ENCODE measurements at places on chromosomes 7 and 10.

- no peak for DNase-seq
Observed at GRCh38 chr10:96249264-96249663, 22.1 kb downstream of the BLNK start.

DNA sequence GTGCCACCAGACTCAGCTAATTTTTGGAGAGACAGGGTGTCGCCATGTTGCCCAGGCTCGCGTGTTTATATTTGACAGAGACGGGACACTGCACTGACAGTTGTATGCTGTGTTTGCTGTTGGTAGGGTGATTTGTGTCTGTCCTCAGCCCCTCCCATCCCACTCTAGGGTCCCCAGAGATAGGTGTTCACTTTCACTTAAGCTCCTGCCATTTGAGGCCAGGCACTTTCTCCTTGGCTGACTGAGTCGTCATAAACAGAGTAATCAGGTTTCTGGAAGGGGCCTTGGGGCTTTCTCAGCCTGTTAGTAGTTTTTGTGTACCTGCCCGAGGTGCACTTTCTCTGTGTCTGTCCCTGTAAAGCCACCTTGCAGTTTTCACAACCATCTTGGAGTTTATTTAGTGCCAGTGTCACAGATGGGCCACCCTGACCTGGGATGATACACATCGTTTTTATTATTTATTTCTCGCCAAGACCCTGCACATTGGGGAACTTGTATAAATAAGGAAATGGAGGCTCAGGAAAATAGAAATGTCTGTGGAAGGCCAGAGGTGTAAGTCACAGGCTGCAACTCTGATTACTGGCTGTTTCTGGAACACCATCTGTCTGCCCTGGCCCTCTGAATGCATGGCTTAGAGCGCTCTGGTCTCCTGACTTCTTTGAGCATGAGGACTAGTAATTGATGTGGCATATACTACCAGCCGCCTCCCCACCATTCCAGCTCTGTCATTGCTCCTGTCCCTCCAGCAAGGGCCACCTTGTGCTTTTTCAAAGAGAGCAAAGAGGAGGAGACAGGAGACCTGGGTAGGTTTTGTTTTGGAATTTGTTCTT lies 81.9 kb upstream of the PDCD4 start:
- no peak for DNase-seq

DNA sequence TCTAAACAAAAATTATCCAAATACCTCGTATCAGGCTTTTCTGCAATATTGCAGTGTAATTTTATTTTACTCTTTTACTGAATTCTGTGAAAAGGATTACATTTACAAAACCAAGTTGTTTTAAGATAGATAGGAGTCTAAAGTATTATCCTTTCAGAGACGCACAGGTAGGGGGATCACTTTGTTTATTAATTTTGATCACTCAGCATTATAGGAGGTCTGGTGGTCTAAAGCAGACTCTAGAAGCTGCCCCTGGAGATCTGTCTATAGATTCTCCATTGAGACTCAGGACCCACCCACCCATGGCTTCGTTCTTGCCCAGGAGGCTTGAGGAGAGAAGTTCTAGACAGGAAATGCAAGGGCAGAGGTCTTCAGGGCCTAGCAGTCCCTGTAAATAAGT lies 223.4 kb upstream of the YAE1 start:
- DNase-seq: no peak

DNA sequence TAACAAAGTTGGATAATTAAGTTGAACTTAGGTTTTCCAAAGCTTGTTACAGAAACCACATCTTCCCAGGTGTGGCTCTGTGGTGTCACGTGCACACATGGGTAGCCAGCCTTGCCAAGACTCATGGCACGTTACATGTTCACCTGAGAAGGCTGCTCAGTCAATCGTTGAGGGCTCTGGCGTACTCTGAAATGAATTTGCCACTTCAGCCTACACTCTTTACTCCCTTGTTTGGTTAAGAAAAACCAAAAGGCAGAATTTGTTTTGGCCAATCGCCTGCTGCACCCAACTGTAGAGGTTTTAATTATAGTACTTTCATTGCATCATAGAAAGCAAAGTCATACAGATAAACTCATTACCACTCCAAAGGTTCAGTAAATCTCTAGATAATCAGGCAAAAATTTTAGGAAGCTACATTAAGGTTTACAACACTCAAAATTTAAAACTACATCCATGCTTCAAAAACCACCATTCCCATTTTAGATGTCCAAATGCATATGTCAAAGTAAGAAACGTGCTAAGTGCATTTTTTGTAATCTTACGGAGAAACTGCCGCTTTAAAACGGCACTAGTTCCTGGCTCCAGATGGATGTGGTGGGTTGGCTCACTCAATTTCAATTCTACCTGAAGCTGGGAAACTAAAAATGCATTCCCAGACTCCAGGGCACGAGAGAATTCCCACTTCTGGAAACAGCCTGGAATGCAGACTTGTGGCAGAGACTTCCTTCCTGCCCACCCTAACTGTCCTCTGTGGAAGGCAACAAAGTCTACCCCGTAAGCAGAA lies 88.4 kb downstream of the DIP2C start:
- DNase-seq: no peak

DNA sequence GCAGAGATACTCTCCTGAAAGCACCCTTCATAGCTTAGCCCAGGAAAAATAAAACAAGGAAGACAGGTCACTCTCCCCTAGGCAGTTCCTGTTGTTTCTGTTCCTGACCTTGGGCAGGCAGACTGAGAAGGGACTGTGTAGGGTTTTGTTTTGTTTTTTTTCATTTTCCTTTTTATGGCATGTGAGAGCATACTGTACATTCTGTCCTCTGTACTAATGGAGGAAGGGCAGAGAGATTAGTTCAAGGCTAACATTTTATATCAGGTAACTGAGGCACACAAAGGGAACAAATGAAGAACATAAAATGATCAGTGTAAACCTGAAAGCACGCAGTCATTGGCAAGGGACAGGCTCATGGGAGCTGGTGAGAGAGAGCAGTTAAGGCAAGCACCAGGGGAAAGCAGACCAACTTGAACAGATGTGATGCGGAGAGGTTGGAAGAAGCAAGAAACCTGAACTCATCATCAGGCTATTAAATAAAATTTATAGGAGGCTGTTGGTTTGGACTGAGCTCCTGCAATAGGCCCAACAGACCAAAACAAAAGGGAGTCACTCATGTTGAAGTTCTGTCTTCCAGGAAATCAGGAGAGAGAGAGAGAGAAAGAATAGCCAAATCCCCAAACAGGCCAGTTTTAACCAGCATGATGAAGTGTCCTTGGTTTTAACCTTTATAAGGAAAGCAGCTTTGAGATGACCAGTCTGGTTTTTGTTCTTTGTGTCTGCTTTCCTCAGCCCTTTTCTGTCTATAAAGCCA lies 34.1 kb upstream of the PDCD4 start:
- no peak for DNase-seq

DNA sequence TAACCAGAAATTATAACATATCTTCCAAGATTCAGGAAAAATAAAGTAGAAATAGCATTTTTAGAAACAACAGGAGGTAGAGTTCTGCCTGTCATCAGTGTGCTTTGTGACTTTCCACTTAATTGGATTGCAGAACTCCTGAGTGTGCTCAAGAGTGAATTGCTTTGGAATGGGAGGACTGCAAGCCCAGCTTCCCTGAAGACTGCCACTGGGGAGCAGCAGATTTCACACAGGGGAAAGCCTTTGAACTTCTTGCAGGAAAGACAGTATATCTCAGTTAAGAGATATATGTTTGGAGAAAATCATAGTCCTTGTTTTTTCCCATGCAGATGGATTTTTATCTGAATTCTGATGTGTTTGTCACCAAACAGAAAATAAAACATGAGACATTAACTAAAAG lies 124.5 kb downstream of the TMEM168 start:
- no peak for DNase-seq

- no peak for DNase-seq
Observed at GRCh38 chr10:91350651-91351081, 59.5 kb upstream of the HECTD2 start.

DNA sequence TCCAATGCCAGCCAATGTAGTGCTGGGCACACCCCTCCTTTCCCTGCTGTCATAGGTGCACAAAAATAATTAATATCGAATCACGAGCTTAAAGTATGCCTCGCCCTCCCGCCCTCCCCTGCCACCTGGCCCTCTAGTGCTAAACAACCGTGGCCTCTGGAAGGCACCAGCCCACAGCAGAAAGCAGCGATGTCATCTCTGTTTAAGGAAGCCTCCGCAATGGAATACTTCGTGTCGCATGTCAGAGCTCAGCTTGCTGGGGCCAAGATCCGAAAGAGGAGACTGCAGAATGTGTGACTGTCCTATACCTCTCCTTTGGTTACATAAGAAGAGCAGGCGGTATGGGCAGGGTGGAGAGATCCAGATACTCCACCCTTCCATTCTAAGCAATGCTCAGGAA lies 71.5 kb downstream of the RHOBTB1 start:
- no peak for DNase-seq

- no peak for DNase-seq
Observed at GRCh38 chr10:97171001-97171400, 14.8 kb downstream of the SLIT1 start.

GRCh38 chr10:95478935-95479334 lies 82.2 kb downstream of the SORBS1 start:
- DNase-seq: no peak

DNA sequence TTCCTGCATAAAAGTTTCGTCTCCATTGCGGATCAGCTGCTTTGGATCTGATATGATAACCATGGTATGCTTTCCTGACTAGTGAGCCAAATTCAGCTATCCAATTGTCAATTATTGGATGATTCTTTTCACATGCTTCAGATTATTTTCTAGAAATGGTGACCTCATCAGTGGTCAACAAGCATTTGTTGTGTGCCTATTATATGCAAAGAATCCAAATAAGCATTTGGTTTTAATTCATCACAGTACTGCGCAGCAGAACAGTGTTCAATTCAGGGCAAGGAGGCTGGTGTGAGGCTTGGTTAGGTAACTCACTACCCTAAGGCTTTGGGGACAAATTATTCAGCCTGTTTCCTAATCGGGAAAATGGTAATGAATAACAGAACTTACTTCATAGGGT lies 200.5 kb downstream of the SKAP2 start:
- no peak for DNase-seq

DNA sequence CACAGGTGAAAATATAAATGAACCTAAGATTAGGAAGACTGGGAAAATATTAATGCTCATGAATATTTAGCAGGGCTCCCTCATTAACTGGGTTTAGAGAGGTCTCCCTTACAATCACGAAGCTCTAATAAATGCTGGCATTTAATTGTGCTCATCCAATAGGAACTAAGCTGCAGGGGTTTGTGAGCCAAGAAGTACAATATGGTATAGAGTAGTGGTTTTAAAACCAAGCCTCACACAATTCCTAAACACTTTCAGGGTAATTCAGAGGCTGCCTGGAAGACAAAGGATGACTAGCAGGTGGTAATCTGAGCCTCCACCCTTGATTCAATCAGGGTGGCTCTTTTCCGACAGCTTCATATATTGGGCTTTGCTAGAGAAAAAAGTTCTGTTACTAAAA lies 103.3 kb downstream of the GPAM start:
- no peak for DNase-seq

DNA sequence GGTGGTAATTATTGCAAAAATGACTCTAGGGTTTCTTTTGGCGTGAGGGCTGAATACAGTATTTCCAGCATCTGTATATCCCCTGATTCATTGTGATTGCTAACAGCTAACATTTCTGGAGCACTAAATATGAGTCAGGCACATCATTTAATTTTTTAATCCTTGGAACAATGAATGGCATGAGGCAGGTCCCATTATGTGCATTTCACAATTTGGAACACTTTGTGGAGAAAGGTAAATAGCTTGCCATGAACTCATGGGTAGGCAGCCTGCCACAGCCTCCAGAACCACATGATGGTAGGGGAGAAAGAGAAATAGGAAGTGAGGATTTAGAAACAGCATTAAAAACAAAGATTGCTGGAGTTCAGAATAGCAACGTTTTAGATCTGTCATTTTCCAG lies 1.7 kb downstream of the NPTX2 start:
- DNase-seq: no peak

- no peak for DNase-seq
Observed at GRCh38 chr10:124166431-124167125, 73.2 kb upstream of the CHST15 start.

DNA sequence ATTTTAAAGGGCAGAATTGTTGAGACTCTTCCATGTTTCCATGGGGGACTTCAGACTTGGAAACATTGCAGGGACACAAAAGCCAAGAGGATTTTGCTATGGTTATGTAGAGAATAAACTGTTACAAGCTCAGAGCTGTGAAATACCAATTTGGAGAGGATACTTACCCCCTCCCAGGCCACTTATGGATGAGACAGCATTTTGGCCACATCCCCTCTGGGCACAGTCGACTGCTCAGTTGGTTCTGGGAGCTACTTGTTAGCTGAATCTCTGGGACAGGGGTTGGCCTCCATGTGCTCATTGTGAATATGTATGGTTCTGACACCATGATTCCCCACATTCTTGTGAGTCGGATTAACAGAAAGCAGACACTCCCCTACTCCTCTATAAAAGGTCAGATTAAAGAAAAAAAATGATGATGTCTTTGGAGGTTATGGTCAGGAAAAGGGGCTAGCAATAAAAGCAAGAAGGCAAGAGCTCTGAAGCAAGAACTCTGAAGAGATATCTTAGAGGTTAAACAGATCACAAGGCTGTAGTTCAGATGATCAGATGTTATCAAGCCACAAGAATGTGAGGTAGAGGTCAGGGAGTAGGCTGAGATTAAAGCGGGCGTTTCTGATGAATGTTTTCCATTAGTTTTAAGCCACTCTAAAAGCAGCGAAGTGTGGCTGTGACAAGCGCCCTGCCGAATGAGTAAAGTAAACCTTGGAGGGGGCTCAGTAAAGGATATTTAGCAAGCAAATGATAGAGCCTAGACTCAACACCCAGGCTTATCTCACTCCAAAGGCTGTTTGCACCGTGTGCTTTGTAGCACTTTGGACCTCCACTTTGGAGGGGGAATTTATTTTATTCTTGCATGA lies 17.2 kb downstream of the STAMBPL1 start:
- DNase-seq: no peak

GRCh38 chr10:114770009-114770408 lies 51.6 kb upstream of the FHIP2A start:
- no peak for DNase-seq

- DNase-seq: no peak
Observed at GRCh38 chr7:45888185-45888992, at the start of gene IGFBP1. Gene IGFBP1, plus strand, starts transcription at chr7:45888488. Its CDS starts 165 bp downstream, at chr7:45888653.

DNA sequence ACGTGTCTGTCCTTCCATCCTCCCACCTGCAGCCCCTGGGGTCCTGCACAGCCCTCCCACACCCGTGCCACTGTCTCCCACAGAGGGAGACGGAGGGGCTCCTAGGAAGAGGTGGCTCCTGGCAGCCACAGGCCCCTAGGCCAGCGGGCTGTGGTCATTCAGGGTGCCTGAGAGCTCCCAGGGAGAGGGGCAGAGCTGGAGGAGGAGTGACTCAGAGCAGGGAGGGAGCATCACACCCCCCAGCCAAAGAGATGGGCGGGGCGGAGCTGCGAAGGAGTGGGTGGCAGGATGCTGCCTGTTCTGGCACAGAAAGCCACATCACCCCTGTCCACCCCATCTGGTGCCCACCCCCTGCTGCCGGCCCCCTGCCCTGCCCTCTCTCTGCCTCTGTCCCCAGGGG lies 50.5 kb downstream of the STK32C start:
- DNase-seq: no peak

- DNase-seq: no peak
Observed at GRCh38 chr7:37765421-37765829, 81.9 kb downstream of the GPR141 start.

GRCh38 chr10:62467527-62467926 lies 93.4 kb downstream of the ZNF365 start:
- DNase-seq: no peak
